Activated naive CD4-positive, alpha-beta T cell treated with anti-CD3 and anti-CD28 coated beads, Interleukin-2, amount 10 ng/mL, durations not matched to agents 7 days and 5 days (primary cell): ENCODE measurements at places on chromosomes 6 and 20.

DNA sequence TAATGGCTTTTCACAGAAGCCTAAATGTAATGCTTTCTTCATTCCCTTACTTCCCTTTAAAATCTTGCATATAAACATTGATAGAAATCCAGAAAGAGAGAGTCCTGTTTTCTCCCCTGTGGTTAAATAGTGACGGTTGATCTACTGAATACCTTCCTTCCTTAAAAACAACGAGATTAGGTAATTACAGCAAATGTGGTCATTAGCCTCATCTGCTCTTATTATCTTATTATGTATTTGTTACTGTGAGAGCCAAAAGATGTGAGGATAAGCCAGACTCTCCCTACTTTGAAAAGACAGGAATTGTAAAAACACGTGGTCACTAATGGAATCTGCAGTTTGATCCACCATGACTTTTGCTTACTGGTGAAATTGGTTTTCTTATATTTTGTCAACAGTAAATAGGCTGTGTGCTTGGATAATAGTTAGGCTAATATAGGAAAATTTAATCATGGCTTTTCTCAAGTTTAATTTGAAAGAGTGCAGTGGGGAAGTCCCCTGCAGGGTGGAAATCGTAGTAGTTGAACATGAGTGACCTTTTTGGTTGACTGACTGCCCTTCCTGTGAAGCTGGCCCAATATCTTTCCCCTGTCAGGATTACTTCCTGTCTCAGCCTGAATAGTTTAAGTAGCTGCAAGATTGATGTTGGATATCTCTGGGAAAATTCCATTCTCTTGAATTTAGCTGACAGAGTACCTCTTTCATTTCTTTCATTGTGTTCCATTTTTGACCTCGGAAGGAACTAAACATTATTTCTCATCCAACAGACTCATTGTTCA, 62.8 kb downstream of the JARID2 start:
- H3K4me3 ChIP-seq, result no peak overlapping the region
- peaks cover 71% of the 10 kb centered on the region for H3K4me1 ChIP-seq
- no peaks in the 10 kb centered on the region for H3K27me3 ChIP-seq
- no peak for DNase-seq

- peaks cover 6% of the 10 kb centered on the region for H3K36me3 ChIP-seq
- DNase-seq, result no peak
- H3K4me3 ChIP-seq, result no peak overlapping the region
- H3K4me1 ChIP-seq, result peaks cover 2% of the 10 kb centered on the region
- no peaks in the 10 kb centered on the region for H3K27me3 ChIP-seq
- no peak overlapping the region for H3K27ac ChIP-seq
Observed at GRCh38 chr6:34331371-34332050, 61.0 kb downstream of the NUDT3 start.

DNA sequence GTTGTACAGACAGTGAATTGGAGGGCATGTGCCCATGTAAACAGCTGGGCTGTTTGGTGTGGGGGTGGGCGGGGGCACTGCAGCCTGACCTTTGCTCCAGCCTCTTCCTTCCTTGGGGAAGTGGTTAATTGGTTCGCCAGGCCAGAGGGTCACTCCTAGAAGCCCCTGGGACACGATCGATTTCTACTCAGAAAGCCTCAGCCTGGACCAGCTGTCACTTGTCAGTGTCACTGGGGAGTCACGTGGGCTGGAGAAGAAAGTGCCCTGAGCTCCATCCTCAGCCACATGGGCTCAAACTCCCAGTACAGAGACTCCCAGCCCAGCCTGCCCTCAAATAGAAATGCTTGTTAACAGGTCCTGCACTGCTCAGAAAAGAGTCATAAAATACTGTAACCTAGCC, 423.8 kb upstream of the SULF2 start:
- DNase-seq, result no peak
- no peaks in the 10 kb centered on the region for H3K36me3 ChIP-seq
- no peak overlapping the region for H3K4me3 ChIP-seq
- peaks cover 4% of the 10 kb centered on the region for H3K27me3 ChIP-seq
- no peaks in the 10 kb centered on the region for H3K4me1 ChIP-seq

DNA sequence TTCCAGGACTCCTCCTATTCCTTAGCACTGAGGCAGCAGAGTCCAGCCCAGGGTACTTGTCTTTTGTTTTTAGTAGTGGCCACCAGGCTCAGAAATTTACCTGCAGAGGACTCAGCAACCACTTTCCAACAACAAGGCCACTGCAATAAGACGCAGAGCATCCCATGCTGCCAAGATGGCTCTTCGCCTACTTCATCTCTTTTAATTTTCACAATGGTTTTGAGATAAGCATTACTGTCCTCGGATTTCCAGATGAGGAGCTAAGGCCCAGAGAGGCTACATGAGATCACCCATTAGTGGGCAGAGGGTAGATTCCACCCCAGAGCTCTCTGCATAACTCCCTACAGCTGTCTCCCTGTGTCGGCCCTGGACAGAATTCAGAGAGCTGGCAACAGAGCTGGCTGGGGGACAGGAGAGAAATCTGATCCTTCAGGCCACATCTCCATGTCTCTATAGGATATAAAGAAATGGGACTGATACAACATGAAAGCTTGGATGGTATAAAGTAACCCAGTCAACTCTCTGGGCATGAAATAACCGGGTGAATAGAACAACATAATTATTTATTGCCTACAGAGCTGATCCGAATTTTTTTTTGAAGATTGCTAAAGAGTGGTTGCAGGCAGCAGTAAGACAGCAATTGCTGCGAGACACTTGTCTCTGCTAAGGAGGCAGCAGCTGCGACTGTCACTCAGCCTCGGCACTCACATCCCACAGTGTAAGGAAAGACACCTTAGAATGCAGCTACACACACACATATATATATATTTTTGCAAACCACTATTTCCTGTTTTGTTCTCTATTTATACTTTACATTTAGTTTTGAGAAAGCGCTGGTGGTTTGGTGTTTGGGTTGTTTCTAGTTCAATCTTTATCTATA, 37.2 kb downstream of the SCML4 start:
- H3K27ac ChIP-seq, result peak overlapping the region; percentile 95
- H3K27me3 ChIP-seq, result no peaks in the 10 kb centered on the region
- peaks cover 77% of the 10 kb centered on the region for H3K4me1 ChIP-seq
- H3K36me3 ChIP-seq, result peaks cover 25% of the 10 kb centered on the region
- DNase-seq, result peak; percentile 77
- H3K4me3 ChIP-seq, result peak overlapping the region; percentile 67

- H3K27me3 ChIP-seq, result no peaks in the 10 kb centered on the region
- no peak for DNase-seq
- peak overlapping the region; percentile 11 for H3K27ac ChIP-seq
- H3K36me3 ChIP-seq, result peaks cover 52% of the 10 kb centered on the region
- H3K4me3 ChIP-seq, result no peak overlapping the region
- H3K4me1 ChIP-seq, result peaks cover 94% of the 10 kb centered on the region
Observed at GRCh38 chr6:111809264-111809663, 64.0 kb downstream of the FYN start.

DNA sequence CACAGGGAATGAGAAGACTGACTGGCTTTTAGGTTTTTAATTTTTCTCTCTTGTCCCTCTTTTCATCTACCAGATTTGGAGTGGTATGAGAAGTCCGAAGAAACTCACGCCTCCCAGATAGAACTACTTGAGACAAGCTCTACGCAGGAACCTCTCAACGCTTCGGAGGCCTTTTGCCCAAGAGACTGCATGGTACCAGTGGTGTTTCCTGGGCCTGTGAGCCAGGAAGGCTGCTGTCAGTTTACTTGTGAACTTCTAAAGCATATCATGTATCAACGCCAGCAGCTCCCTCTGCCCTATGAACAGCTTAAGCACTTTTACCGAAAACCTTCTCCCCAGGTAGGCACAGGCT, 644 bp downstream of the MAD2L1BP start:
- DNase-seq, result peak; percentile 54
- H3K36me3 ChIP-seq, result peaks cover 36% of the 10 kb centered on the region
- H3K4me1 ChIP-seq, result peaks cover 50% of the 10 kb centered on the region
- H3K27me3 ChIP-seq, result peaks cover 6% of the 10 kb centered on the region
- H3K27ac ChIP-seq, result peak overlapping the region; percentile 96

DNA sequence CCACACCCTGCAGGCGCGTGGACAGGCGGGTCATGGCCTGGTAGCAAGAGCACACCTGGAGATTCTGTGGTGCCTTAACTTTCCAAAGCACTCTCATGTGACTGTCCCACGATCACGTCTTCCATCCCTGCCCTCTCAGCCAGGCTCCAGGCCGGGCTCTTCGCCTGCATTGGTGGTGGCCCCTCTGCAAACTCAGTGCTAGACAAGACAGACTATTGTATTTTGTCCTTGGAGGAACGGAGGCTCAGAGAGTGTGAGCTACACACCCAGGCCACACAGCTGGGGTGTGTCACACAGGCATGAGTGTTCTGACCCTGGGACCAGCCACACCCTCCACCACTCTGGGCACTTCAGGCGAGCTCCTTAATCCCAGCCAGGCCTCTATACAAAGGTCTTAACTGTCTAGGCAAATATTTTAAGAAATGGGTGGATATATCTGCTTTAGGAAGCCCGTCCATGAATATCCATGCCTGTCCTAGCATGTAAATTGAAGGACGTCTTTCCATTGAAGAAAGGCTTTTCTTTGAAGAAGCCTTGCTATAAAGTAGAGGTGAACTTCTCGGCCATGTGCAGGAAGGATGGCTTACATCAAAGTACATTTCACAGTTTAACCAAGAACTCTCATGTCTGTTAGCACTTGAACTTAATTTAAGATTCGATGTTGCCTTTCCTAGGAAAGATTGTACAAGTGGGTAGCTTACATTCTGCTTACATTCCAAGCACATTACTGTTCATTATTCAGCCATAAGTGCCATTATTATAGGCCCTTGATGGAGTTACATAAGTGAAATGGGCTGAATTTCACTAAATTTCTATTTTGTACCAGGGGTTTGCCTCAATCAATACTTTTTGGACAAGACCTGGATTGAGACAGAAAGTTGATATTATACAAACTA, 263.9 kb downstream of the DLL1 start:
- no peaks in the 10 kb centered on the region for H3K4me1 ChIP-seq
- H3K27ac ChIP-seq, result no peak overlapping the region
- H3K4me3 ChIP-seq, result no peak overlapping the region
- no peak for DNase-seq

DNA sequence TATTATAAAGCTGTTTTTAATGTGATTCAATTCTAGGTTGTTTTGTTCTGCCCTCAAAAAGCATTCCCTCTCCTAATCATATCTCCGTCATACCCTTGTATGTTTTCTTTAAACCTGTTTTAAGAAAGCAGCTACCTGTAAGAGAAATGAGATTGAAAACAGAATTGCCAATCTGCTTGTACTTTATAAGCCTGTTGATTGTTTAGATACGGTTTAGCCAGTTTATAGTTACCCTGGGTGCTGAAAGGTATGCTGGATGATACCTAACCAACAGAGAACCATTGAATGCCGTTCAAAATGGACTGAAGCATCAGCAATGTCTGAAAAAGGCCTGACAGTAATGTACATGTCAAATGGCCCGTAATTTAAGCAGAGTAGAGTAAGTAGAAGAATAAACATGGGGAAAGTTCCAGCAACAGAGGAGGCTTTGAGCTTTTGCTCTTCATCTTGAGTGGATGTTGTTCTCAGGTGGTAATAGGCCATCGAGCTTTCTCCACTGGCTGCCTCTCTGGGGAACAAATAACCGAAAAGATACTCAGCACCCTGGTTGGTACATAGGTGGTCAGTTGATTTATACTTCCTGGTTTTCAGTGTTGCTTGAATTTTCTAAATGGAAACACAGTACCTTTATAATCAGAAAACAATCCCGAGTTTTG, 27.5 kb downstream of the PTPN1 start:
- peaks cover 58% of the 10 kb centered on the region for H3K4me1 ChIP-seq
- DNase-seq, result no peak
- peaks cover 42% of the 10 kb centered on the region for H3K36me3 ChIP-seq
- no peaks in the 10 kb centered on the region for H3K27me3 ChIP-seq

GRCh38 chr20:59391975-59392374, 91.6 kb downstream of the EDN3 start:
- no peak for DNase-seq
- no peak overlapping the region for H3K4me3 ChIP-seq
- no peaks in the 10 kb centered on the region for H3K36me3 ChIP-seq
- H3K27me3 ChIP-seq, result peaks cover 29% of the 10 kb centered on the region

DNA sequence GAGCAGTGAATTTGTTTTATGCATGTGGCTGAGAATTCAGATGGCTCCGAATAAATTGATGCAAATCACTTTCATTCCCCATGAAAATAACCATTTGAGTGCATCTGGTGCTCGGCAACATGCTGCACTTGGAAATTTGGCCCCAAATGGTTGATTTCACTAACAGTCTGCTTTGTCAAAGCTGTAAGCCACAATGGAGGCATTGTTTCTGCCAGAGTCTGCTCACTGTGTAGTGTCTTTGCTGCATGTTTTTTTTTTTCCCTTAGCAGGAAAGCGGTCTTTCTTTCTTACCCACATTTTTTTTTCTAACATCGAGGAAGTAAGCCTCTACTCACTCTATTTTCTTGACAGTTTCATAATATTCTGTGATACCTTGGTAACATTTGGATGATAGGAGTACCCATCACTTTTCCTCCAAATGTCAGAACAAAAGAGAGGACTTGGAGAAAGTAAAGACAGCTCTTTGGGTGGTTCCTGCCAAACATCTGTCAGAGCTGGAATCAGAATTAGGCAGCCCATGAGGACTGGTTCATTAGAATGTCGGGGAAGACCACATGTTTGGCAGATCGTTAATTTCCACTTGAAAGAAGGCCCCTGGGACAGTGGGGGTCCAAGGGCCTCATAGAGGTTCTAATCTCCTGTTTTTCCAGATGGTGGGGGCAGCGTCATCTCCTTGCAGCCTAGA, 149.5 kb downstream of the DOK5 start:
- peaks cover 7% of the 10 kb centered on the region for H3K27me3 ChIP-seq
- no peak overlapping the region for H3K4me3 ChIP-seq
- no peaks in the 10 kb centered on the region for H3K36me3 ChIP-seq
- H3K27ac ChIP-seq, result no peak overlapping the region
- DNase-seq, result no peak

DNA sequence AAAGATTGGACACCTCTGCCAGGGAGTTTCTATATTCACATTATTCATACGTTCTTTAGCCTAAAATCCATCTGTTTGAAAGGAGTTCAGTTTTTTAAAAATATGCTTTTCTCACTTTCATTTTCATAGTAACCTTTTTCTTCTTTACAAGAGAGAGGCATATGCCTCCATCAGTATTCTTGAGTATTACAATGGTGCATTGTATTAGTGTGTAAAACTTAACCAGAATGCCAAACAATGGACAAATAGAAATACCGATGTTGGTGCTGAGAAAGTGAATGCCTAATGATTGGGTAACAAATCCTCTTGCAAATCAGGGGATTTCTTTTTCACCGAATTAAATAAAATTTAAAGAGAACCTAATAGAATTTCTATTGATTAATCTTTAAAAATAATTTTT, 163.2 kb upstream of the LAMA2 start:
- H3K27me3 ChIP-seq, result no peaks in the 10 kb centered on the region
- no peak overlapping the region for H3K27ac ChIP-seq
- no peak for DNase-seq
- H3K4me3 ChIP-seq, result no peak overlapping the region
- no peaks in the 10 kb centered on the region for H3K4me1 ChIP-seq
- no peaks in the 10 kb centered on the region for H3K36me3 ChIP-seq

- H3K27me3 ChIP-seq, result peaks cover 97% of the 10 kb centered on the region
- no peak overlapping the region for H3K27ac ChIP-seq
- no peaks in the 10 kb centered on the region for H3K36me3 ChIP-seq
- H3K4me1 ChIP-seq, result peaks cover 15% of the 10 kb centered on the region
- no peak overlapping the region for H3K4me3 ChIP-seq
Observed at GRCh38 chr20:40686434-40686882, 2.6 kb downstream of the MAFB start.

GRCh38 chr6:170045563-170045960, 245.3 kb downstream of the DLL1 start:
- no peak overlapping the region for H3K27ac ChIP-seq
- H3K27me3 ChIP-seq, result peaks cover 20% of the 10 kb centered on the region
- no peak overlapping the region for H3K4me3 ChIP-seq
- H3K4me1 ChIP-seq, result no peaks in the 10 kb centered on the region
